ENCODE measurements at places on chromosomes 2 and 18.

DNA sequence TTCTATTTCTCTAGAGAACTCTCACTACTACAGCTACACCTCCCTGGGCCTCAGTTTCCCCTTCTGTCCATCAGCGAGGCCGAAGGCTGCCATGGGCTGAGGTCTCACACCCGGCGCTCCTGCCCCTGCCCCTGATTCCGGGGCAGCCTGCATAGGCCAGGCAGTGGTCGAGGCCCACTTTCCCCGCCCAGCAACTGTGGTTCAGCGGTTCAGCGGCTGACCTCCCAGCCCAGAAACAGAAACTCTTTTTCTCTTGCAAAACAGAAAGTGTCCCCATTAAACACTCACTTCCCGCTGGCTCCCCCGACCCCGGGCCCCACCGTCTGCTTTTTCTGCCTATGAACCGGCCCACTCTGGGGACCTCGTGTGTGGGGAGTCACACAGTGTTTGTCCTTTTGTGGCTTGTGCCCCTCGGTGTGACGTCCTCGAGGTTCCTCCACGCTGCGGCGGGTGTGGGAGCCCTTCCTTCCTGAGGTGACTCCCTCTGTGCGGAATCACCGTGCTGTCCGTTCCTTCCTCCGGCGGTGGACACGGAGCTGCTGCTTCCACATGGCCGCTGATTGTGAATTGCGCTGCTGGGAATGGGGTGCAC, 16.0 kb downstream of the PDCD1 start:
- no peak for DNase-seq

DNA sequence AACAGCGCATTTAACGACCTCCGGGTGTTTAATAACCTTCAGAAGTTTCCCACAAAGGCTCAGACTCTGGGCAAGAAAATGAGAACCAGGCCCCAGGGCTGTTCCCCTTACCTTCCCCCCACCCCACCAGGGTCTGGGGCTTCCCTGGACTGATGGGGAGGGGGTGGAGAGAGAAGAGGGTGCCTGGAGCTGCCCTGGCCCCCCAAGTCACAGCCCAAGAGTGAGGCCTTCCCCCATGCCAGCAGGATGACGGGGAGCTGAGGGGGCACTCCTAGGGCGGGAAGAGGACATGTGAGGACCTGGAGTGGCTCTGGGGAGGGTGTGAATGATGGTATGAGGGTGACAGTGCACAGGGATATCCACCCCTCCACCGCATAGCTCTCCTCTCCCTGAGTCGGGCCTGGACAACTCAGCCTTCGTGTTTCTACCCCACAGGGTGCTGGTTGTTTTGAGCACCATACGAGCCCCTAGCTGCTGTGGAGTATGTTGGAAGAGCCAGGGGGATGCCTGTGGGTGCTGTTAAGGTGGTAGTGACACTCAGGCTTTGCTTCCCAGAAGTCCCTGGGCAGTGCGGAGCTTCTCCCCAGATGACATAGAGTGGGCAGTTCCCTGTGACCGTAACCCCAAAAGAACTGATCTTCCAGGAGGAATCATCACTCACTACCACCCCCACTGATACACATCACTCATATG, 3.9 kb downstream of the PKDCC start:
- peak; percentile 51 for DNase-seq

DNA sequence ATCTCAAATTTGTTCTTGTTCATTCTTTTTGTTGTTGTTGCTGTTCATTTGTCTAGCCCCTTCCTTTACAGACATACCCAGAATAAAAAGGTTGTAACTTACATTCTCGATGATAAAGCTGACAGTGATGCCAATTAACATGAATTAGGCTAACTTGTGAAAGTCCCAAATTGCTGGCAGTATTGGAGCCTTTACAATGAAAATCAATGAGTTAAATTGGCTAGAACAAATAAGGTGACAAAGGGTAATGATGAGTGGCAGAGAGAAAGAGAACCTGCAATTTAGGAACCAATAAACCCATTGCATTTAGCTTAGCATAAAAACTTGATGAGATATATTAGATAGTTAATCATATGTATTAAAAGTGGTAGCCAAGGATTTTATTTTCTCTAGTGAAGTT, 521.0 kb downstream of the ADCYAP1 start:
- no peak for DNase-seq

- DNase-seq, result no peak
These were observed 61.2 kb upstream of the ATL2 start for GRCh38 chr2:38438133-38438882.

DNA sequence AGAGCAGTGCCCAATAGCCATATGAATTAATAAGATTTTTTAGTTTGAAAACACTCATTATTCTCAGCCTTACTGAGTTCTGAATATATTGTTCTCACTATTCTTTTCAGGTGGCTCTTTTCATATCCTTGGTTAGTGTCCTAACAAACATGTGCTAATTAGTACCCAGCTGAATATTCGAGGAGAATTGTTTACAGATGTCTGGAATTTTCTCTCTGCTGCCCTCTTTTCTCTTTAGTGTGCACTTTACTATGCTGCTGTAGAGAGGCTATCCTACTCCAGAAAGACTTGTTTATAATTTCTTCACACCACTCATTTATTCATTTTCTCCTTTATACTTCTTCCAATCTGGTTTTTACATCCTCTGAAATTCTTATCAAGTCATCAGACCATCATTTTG, 405.3 kb downstream of the SPAG16 start:
- no peak for DNase-seq

DNA sequence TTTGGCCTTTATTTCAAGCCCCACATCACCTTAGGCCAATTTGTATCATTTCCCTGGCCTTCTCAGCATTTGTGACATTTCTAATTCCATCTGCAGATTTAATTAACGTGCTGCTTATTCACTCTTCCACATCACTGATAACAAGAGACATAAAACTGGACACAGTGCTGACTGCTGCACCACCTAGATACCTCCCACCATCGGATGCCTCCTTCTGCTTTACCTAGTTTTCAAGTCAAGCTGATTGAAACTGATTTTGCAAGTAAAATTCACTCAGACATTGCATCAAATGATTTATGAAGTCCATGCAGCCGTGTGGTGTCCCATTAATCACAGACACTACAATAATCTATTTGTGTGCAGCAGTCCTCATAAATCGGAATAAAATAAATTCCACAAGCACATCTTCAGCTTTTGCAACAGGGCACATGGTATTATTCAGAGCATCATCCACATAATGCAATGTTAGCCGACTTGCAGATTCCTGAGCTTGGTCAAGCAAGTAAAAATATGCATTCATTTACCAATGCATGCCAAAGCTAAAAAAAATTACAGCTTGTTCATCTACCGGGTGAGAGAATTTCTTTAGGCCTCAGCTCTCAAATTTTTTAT, 15.9 kb upstream of the CRIM1 start:
- no peak for DNase-seq

- DNase-seq, result peak; percentile 22
These were observed 42.1 kb upstream of the DNMT3A start for GRCh38 chr2:25383806-25384205.

DNA sequence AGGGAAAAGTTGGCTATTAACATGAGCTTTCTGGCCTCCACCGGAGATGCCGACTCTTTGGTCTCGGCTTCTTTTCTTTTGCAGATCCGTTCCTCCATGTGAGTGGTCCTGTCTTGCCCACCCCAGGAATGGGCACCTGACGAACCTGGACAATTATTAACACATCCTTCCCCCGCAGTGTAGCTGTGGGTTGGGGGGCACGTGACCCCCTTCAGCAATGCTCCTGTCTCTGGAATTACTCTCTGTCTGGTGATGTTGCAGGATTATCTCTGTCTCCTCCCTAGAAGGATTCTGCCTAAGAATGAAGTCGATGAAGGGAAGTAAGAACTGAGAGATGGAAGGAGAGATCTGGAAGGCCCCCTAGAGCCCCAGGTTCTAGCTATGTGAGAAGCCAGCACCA, 115.2 kb upstream of the NPAS2 start:
- no peak for DNase-seq

DNA sequence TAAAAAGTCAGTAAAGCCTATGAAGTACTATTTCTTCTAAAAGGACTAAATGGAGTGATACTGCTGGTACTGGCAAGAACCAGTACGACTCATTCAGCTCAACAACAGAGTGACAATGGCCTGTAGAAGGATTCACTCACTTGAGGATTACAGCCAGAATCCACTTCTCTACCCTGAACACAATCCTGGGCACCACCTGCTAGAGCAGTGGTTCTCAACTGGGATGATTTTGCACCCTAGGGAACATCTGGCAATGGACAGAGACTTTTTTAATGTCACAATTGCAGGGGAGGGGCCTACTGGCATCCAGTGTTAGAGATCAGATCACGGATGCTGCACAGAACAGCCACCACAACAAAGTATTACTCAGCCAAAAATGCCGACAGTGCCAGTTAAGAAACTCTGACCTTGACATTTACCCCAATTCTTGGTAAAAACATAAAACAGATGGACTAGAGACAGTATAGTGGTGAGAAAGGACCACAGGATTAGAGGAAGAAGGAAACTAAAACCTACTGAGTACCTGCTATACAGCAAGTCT, 5.0 kb downstream of the SPIRE1 start:
- DNase-seq, result no peak

- DNase-seq, result no peak
These were observed 11.5 kb downstream of the LRRTM1 start for GRCh38 chr2:80293039-80293438.

- DNase-seq, result no peak
These were observed 132.1 kb upstream of the SETBP1 start for GRCh38 chr18:44548291-44549221.

DNA sequence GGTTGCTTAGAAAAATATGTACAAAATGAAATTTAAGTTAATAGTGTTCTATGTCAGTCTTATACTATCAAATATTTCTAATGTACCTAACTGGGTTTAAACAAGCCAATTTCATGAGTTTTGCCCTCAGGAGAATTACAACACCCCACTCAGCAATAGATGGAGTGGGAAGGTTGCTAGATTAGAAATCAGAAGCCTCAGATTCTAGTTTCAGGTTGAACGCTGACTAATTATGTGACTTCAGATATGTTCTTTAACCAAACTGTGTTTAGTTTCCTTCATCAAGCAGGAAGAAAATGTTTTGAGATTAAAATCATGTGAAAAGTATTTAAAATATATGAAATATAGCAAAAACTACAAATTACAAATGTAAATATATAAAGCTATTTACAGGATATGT, 133.8 kb upstream of the KCNH7 start:
- DNase-seq, result no peak

GRCh38 chr18:68822926-68823325, 25.0 kb downstream of the CCDC102B start:
- DNase-seq, result no peak

DNA sequence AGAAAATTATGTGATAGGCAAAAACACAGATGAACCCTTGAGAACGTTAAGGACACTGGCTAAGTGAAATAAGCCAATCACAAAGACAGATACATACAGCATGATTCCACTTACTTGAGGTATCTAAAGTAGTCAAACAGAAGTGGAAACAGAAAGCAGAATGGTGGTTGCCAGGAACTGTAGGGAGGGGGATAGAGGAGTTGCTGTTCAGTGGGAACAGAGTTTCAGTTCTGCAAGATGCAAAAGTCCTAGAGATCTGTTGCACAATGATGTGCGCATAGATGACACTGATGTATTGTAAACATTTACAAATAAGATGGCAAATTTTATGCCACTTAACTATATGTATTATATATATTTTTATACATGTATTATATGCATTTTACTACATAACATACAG, 59.7 kb downstream of the POLE4 start:
- DNase-seq, result no peak

DNA sequence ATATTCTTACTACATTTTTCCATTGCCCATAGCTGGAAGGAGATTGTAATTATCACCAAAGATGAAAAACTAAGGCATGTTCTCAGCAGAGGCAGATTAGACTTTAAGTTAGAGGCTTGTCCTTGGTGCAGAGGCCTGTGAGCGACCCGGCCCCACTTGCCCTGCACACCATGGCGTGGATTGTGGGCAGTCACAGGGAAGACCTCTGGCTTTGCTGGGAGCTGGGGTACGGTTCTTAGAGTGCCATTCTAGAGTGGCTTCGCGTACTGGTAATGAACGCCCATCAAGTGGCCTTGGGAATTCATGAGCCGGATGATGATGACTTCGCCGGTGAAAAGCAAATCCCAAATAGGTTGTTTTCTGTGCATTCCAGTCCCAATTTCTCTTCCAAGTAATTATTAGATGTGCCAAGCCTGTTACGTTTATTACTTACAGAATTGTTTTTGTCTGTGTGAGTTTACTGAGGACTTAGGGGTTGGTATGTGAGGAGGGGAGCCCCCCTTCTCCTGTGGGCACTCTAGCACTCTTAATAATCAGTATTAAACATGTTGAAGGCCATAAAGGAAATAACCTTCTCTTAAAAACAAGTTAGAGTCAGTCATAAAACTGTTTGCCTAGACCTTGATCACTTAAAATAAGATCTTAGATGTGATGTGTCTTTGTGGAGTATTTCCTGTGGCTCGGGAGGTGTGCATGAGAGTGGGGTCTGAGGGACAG, 90.6 kb downstream of the LDLRAD4 start:
- peak; percentile 58 for DNase-seq

- DNase-seq, result no peak
These were observed 88.5 kb upstream of the CCDC150 start for GRCh38 chr2:196551014-196551413.

DNA sequence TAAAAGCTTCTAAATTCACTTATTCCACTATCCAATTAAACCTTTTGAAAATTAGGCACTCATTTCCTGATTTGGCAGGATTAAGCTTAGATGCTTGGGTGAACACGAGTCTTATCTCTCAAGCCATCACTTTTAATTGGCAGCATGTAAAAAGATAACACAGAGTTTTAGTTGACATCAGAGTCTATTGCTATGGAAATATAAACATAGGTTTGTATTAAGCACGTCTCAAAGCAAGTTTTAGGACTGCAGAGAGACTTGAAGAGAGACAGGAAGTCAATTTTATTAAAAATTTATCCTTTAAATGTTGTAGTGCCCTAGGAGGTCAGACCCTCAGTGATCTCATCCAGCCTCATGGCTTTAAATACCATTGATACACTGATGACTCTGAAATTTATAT, 5.6 kb downstream of the RBKS start:
- DNase-seq, result no peak

- DNase-seq, result no peak
These were observed 26.4 kb upstream of the MRPL19 start for GRCh38 chr2:75619956-75620740.

DNA sequence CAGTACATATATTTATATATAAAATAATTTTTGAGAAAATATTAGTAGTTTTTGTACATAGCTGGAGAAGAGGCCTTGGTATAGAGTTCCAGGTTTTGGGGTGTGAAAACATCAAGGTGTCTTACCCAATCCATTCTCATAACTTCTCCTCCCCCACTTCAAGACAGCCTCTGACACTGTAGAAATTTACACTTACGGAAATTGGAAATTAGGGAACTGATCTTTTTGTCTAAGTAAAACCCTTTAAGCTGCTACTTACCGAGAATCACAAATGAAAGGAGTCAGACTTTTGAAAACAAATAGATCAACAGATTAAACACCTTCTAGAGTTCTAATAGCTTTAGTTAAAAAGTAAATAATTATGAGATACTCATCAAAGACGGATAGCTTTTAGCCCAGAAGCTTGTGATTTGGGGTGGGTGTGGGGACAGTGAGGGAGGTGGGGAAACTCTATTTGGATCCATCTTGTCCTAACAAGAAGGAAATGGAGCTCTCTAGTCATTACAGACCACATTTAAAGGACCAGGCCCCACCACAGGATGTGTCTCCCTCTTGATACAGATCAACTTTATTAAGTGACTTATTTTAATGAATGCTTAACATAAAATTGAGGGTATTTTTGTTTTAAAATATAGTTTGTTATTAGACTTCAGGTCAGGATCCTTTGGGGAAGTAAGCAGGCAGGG, 11.1 kb upstream of the FBXO11 start:
- no peak for DNase-seq

Measured in left forelimb (tissue), 1 donor.